Neural progenitor cell (in vitro differentiated cells): ENCODE measurements at places on chromosomes 12 and 14.

DNA sequence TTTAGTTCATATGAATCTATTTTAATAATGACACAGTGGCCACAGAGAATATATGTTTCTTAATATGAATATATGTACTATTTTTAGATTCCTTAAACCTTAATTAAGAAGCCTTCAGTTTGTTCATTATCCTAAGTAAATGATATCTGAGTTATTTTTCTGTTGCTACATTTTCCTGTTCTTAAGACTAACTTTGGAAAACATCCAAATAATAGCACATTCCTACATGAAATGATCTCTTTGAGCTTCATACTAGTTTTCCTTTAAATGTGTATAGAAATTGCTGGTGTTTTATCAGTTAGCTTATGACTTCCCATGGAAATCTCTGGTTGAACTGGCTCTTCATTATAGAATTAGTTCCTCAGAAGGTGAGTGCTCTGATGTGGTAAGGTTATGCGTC, 72.1 kb downstream of the POLR3B start:
- no peak for DNase-seq

GRCh38 chr14:89891055-89891454, 63.5 kb downstream of the EFCAB11 start:
- DNase-seq = no peak

GRCh38 chr14:36067428-36068187, 108.9 kb downstream of the PTCSC3 start:
- no peak for DNase-seq

DNA sequence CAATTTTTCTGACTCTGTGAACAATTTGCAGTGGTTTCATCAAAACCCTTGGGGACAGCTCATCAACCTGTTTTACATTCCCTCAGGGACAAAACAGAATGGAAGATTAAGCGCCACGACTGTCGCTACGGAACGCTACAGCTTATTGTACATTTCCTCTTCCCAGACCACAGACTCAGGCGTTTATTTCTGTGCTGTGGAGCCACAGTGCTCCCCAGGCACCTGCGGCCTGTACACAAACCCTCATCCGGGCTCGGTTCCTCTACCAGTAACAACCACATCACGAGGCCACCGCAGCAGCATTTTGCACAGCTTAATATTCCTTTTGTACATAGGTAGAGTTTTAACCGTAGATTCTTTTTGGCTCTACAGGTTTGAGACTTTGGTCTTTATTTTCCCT, 397.4 kb upstream of the OR4E1 start:
- no peak for DNase-seq

- no peak for DNase-seq
Measured at GRCh38 chr14:73744874-73745529, 30.8 kb upstream of the PNMA1 start.

DNA sequence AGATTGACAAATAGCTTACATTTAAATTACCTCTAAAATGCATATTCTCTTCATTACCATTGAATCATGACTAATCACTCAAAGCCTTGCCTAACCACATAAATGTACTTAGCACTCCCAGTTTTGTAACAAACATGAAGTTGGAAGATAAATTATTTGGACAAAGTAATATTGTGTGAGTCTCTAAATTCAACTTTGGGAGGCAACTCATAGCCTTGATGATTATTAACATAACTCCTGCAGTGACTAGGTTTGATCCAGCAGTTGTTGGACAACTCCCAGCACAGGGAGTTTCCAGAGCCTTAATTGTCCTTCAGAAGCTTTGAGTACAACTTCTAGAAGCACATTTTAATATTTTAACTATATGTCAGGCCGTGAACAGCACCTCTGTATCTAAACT, 153.4 kb upstream of the PDZRN4 start:
- no peak for DNase-seq

DNA sequence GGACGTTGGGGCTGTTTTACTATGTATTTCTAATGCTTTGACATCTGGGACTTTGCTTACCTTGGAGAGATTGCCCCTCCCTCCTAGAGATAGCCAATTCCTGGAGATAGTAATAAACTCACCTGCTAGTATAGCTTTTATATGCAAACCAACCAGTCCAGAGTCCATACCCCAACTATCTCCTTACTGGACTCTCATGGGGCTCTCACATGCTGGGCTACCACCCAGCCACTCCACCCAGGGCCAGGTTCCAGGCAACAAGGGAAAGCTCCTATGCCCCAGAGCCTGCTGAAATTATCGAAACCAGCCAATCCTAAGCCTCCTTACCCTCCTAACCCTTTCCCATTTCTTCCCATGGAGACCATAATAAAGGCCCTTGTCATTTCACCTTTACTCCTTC, 25.5 kb upstream of the MGP start:
- DNase-seq = no peak

GRCh38 chr12:88519802-88520435, 60.4 kb downstream of the KITLG start:
- DNase-seq = no peak

GRCh38 chr12:124558313-124558712, 9.1 kb downstream of the NCOR2 start:
- DNase-seq = no peak

DNA sequence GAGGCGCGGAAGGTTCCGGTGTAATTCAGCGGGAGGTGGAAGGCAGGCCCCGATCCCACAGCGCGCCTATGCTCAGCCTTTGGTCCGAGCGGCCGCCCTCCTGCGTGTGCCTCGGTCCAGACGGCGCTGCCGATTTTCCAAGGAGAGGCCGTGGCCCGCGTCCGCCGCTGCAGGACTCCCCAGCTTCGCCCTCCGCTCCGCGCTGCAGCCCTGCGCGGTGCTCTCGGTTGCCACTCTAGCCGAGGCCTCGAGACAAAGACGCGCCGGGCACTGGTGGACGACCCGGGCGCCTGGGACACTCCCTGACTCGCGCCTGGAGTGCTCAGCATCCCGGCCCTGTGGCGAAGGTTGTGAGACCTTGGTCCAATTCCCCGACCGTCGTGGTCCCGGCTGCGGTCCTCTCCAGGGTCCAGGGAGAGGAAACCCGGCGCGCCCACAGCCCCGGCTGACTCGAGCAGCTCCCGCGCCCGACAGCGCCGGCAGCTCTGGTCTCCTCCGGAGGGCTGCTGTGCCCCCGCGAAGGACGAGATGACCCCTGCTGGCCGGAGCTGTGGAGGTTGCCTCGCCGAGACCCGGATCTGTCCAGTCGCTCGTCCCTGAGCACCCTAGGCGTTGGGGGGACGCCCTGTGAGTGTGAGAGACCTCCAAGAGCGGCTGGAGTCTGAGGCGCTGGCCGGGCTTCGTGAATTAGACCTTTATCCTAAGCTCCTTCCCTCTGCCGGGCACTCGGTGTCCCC, 6.5 kb downstream of the HOXC12 start:
- DNase-seq = peak; percentile 69

GRCh38 chr12:63882844-63883243, 38.3 kb downstream of the SRGAP1 start:
- peak; percentile 84 for DNase-seq

- DNase-seq = peak; percentile 84
Measured at GRCh38 chr12:3135522-3136461, 58.6 kb downstream of the TSPAN9 start.

- DNase-seq = no peak
Measured at GRCh38 chr12:27309293-27309994, 23.2 kb upstream of the BMAL2 start.

- no peak for DNase-seq
Measured at GRCh38 chr14:92143309-92143708, 21.5 kb downstream of the CPSF2 start.

DNA sequence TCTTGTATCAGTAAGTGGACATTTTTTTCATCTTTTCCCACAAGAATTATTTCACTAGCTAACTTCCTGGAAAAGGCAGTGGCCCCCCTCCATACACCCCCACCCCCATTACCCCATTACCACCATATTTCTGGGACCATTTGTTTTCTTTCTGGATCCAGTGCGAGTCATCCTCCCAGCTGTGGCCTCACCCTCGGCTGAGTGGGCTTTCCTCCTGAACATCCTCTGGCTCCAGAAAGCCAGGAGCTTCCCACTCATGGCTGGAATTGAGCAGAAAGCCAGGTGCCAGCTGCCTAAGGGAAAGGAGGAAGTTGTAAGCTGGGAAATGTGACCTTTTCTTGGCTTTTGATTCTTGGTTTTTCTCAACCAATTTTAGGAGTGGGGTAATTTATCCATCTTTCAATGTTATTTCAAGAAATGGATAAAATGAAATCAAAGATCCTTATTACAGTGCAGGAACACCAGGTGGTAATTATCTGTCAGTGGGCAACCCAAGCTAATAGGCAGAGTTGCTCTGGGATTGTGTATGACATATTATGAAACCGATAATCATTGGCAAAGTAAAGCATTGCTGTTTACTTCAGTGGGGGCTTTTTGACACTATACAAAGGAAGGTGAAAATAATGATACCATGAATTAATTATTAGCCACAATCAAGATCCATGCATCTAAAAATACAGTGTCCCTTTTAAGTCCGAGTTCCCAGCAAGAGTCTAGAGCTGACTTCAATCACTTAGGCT, 124.6 kb downstream of the KICS2 start:
- DNase-seq = no peak

DNA sequence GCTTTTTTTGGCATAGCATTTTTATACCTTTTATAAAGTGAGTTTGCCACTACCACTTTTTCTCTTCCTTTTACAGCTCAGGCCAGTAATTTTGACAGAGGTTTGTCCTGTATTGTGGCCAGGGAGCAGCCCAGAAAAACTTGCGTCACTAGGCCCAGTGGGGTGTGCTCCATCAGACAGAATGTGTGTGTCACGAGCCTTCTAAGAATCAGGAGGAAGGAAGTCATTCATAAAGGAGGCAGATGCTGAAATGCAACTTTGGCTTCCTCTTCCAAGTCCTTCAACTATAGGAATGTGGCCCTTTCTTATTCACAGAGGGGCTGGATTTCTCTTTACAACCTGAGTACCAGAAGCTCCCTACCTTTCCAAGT, 10.1 kb upstream of the RAB35 start:
- DNase-seq = no peak

GRCh38 chr14:64614166-64614565, 64.4 kb downstream of the PPP1R36 start:
- no peak for DNase-seq

GRCh38 chr14:90695997-90696660, 120.1 kb downstream of the TTC7B start:
- no peak for DNase-seq

DNA sequence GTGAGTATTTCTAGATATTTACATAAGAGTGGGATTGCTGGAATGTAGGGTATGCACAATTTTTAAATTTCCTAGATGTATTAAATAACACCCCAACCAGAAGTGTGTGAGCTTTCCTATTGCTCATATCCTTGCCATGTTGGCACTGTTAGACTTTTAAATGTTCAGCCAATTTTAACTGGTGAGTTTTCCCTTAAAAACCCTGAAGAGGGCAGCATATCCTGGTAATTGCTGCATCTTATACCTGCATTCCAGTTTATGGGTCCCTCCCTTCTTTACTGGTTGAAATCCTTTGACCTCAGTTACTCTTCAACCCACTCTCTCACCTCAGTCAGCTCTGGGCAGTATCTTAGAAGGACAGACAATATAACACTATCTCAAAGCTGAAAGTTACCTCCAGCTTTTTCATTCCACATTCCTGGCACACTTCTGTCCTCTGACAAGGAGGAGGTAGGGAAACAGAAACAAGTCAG, 270.6 kb downstream of the PAWR start:
- peak; percentile 47 for DNase-seq

GRCh38 chr12:117845271-117845904, 123.4 kb downstream of the KSR2 start:
- DNase-seq = no peak

- DNase-seq = no peak
Measured at GRCh38 chr12:46260913-46261476, 7.8 kb downstream of the SLC38A1 start.

- no peak for DNase-seq
Measured at GRCh38 chr12:108838194-108839017, 19.0 kb downstream of the SSH1 start.

DNA sequence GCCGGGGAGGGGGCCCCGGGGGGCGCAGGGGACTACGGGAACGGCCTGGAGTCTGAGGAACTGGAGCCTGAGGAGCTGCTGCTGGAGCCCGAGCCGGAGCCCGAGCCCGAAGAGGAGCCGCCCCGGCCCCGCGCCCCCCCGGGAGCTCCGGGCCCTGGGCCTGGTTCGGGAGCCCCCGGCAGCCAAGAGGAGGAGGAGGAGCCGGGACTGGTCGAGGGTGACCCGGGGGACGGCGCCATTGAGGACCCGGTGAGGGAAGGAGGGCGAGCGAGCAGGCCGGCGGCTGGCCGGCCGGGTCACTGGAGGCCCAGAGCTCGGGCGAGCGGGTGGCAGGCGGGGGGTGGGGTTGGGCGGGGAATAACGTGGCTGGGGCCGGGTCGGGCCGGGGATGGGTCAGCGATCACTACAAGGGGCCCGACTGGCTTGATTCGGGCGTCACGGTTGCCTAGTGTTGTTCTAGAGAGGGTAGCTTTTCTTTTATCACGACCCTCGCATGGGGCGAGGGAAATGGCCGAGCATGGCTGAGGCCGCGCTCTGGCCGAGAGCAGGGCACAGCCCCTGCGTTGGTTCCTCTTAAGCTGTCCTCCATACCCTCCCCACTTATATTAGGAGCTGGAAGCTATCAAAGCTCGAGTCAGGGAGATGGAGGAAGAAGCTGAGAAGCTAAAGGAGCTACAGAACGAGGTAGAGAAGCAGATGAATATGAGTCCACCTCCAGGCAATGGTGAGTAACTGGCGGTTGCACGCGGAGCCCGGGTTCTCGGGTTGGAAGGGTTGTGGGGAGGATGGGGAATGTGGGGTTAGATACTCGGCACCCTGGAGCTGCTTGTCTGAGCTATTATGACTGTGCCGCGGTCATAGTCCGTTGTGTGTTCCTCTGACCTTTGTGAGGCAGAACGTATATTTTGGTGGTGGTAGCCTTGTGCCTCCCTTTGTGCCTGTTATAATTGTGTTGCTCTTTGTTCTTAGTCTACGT, 603 bp downstream of the PABPN1 start:
- DNase-seq = peak; percentile 58

DNA sequence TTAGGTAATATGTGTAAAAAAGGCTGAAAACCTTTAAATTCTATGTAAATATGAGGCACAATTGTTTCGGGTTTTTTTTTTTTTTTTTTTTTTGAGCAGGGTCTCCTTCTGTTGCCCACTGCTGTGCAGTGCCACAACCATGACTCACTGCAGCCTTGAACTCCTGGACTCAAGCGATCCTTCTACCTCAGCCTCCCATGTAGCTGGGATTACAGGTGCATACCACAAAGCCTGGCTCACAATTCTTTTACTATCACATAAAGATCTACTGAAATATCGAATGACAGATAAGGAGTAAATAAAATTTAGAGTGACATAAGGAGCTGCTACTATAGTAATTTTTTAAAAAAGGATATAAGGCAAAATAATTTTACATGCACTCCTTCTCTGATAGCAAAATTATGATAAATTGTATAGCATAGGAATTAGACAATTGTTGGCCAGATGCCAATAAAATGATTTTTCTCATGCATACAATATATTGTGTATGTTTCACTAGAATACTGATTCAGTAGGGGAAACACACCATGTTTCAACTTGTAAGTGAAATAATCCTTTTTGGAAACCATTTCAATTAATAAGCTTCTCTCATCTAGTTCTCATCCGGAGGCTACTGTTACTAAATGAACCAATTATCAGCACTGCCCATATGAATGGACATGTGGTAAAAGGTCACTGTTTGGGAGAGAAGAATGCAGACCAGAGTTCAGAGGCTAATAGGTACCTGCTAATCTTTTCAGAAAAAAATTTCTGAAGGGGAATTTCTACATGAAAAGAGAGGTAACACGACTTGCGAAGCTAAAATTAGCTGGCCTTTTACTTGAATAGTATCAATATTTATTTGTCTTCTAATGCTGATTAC, 108.4 kb downstream of the PPP1R12A start:
- DNase-seq = peak; percentile 8
